NCI-H2029 treated with DMSO at 0.1 percent for 48 hours (cell line): ENCODE measurements at places on chromosomes 3 and 15.

DNA sequence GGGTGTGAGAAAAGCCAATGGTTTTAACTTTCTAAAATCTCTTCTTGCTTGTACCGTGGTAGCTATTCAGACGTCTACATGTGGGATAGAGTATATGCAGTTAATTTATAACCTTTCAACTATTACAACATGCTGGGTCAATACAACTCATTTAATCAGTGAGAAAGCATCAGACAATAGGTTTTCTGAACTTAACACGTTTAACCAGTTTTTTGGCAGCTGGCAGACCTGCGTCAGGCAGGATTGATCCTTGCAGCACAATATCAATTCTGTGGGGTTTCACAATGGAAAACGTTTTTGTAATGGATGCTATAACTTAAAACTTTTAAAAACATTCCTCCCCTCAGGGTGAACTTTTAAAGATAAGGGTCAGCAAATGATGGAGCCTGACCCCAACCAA lies 6.5 kb downstream of the GNB5 start:
- no peak for DNase-seq

GRCh38 chr3:132978464-132978863 lies 59.7 kb upstream of the TMEM108 start:
- DNase-seq = no peak

GRCh38 chr15:70355275-70355795 lies 257.6 kb upstream of the TLE3 start:
- DNase-seq = no peak

DNA sequence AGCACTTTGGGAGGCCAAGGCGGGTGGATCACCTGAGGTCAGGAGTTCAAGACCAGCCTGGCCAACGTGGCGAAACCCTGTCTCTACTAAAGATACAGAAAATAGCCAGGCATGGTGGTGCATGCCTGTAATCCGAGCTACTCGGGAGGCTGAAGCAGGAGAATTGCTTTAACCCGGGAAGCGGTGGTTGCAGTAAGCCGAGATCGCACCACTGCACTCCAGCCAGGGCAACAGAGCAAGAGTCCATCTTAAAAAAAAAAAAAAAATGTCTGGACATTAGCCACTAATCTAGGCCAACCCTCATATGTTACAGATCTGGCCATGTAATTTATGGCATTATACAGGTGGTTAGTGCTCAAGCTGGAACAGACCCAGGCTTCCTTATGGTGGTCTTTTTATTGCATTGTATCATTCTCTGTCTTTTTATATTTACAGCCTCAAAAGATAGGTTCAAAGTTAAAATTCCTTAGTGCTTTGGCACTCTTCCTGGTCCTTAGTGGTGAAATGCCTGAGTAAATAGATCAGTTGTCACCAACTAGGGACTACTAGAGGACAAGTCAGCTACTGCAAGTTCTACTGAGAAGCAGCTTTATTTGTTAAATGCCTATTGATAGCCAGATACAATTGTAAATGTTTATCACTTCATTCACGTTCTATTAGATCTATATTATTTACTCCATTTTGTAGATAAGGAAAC lies 16.0 kb downstream of the STARD9 start:
- peak; percentile 5 for DNase-seq

DNA sequence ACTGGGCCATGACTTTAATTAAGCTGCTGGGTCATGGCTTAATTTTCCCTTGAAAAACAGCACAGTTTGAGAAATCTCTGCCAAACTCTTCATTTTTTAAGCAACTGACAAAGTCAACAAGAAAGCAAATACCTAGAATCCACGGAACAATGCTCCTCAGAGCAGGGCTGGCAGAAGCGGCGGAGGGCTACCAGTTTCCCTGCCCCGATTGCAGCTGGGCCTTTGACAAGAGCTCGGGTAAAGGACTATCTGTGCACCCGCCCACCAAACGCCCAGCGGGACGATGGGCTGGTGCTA lies 1.2 kb downstream of the GOLIM4 start:
- DNase-seq = no peak
